CD4-positive, alpha-beta T cell treated with Interleukin-17A for 4 hours (primary cell): ENCODE measurements at places on chromosomes 4 and X.

GRCh38 chrX:9862525-9862924 is 76.3 kb downstream of the SHROOM2 start:
- DNase-seq, result no peak

DNA sequence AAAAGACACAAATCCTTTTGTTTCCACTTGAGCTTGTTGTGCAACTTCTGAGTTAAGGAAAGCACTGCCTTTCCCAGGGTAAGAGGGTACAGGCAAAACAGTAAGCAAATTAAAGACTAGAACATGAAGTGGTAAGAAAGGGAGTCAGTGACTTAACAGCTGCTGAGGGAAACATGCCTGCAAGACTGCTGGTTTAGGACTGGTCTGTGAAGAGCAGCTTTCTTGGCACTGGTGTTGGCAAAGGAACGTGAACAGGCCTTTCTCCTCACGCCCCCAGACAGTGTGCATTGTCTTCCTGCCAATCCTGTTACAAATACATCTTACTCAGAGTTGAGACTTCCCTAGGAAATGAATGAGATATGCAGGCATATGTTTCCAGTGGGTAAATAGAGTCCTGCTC is 2.6 kb downstream of the LHFPL1 start:
- DNase-seq, result no peak

GRCh38 chr4:108301545-108302251 is 133.0 kb upstream of the LEF1 start:
- no peak for DNase-seq

DNA sequence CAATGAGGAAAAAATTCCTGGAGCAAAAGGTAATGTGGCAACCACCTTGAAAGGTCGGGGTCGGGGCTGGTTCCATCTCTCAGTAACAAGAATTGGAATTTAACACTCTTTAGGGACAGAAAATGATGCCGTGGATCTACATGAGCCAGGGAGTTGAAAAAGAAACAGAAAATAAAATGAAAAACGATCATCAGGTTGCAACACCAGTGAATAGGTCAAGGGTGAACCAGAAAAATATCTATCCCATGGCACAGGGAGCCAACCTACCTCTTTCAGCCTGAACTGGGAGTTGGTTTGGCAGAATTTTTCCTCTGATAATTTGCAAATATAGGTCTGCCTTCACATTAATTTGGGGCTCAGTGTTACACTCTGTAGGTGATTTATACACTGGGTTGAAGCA is 93.7 kb downstream of the C4orf33 start:
- no peak for DNase-seq

GRCh38 chr4:89307446-89308160 is at the start of gene GPRIN3:
Gene GPRIN3, minus strand, starts transcription at chr4:89307800. Its CDS starts 57,690 bp downstream, at chr4:89250110.
- DNase-seq, result peak; percentile 75
